AG04449 (cell line): ENCODE measurements at places on chromosomes 16 and 17.

- no peak for DNase-seq
Measured at GRCh38 chr17:63369233-63369632, 76.9 kb downstream of the CYB561 start.

GRCh38 chr17:27538156-27538955, 82.1 kb downstream of the KSR1 start:
- no peak for DNase-seq

- no peak for DNase-seq
Measured at GRCh38 chr17:78019367-78019975, 61.0 kb downstream of the TNRC6C start.

- DNase-seq = no peak
Measured at GRCh38 chr16:86681031-86681756, 102.8 kb downstream of the FOXL1 start.

GRCh38 chr17:6959700-6960099, 36.1 kb upstream of the ALOX12 start:
- DNase-seq = no peak

DNA sequence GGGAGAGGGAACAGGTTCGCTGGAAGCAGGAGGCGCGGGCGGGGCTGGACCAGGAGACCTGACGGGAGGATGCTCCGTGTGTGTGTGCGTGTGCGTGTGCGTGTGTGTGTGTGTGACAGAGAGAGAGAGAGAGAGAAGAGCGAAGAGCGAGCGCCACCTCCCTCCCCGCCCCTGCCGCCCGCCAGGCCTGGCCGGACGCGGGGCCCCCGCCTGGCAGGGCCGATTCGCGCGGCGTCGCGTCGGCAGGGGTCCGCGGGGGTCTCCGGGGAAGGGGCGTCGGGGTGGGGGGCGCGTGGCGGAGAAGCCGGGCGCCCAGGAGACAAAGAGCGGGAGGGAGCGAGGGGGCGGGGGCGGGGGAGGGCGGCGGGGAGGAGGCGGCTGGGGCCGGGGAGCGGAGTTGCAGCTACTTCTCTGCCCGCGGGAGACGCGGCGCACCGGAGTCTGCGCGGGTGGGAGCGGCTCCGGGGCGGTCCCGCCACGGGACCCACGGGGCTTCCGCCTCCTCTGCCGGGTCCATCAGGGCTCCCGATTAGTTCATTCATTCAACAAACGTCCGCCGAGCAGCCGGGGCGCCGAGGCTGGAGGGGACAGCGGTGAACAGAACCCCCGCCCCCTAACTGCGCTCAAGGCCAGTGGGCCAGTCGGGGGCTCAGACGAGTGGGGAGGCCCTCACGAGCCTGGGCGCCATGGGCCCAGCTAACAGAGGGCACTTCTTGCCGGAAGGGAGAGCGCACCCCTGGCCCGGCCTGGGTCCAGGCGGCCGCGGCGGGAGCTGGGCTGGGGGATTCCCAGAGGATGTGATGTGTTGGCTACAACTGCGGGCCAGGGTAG, at the start of gene SAMD14:
TSS of gene SAMD14 (minus strand) at position 433 of the 831 bp plus-strand sequence. CDS start 5,201 bp downstream, outside the sequence.
- no peak for DNase-seq

DNA sequence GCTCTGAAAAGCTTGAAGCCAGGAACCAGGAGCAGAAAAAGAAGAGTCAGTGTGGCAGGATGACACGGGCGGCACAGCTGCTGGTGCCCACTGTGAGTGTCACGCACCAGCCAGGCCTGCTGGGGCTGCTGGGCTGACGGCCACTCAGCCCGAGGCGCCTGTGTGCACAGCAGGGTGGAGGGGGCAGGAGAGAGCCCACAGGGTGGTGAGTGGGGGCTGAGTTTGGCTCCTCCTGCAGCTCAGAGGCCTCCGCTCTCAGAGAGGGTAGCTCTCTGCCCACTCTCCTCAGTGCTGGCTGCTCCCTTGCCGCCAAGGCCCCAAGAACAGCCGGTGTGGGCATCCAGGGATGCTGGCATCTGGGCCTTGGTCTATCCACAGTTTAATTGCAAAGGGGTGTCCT, 59.6 kb downstream of the GSG1L start:
- no peak for DNase-seq

- DNase-seq = peak; percentile 58
Measured at GRCh38 chr17:72465191-72466024, 344.6 kb downstream of the SOX9 start.

DNA sequence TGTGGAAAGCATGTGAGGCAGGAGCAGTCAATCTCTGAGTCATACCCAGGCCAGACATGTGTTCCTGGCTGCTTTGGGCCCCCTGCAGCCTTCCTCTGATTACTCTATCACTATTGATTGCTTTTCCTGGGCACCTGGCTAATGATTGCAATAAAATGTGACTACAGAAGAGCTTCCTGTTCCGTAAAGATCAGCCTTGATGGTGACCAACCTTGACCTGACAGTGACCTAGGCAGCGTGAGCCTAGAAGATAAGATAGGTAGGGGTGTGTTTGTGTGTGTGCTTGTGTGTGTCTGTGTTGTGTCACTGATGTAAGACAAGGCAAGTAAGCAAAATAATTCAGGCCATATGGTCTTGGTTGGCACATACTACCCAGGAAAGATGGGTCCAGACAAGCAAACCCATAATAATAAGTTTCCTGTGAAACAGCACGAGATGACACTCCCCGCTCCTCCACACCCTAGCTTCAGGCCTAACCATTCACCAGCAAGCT, 367.7 kb upstream of the CDH11 start:
- DNase-seq = no peak

DNA sequence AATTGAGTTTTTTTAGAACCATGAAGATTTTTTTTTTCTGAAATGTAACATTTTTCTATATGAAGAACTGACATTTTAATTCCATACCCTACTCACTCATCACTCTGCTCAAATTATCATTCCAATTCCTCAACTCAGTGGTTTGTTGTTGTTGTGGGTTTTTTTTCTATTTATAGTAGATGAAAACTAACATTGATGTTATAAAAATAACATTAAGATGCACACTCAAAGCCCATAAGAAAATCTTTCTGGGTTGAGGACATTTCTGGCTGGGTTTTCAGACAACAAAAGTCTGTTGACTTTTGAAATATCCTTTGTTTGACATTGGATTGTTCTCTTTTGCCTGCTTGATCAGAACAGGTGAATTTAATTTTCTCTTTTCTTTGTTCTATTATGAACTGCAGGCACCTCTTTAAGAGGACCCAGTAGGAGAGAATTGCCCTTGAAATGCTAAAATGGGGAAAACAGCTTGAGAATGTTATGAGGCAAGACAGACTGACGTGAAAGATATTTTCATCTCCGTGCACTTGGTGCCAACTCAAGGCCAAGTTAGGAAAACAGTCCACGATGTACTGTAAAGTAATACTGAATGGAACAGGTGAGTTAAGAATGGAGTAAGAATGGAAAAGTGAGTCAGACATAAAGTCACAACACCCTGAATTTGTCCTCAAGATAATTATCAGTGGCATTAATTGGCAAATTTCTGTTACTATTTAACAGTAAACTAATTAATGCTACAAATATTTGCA, 16.1 kb upstream of the ABCA5 start:
- no peak for DNase-seq

DNA sequence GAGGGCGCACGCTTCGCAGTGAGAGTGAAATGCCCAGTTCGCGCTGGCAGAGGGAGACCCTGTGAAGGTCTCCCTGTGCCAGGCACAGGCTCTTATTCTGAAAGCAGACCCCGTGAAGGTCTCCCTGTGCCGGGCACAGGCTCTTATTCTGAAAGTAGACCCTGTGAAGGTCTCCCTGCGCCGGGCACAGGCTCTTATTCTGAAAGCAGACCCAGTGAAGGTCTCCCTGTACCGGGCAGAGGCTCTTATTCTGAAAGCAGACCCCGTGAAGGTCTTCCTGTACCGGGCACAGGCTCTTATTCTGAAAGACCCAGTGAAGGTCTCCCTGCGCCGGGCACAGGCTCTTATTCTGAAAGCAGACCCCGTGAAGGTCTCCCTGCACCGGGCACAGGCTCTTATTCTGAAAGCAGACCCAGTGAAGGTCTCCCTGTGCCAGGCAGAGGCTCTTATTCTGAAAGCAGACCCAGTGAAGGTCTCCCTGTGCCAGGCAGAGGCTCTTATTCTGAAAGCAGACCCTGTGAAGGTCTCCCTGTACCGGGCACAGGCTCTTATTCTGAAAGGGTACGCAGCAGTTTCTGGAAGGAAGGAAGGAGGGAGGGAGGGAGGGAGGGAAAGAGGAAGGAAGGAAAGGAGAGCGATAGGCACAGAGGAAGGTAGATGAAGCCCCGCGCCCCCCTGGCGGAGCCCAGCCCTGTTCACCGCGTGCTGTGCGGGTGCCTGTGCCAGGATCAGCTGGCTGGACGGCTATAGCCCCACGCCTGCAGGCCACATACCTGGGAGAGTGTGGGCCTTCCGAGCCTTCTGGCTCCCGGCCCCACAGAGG, 55.3 kb downstream of the WDR45B start:
- no peak for DNase-seq

- no peak for DNase-seq
Measured at GRCh38 chr17:74206332-74206818, 2.9 kb downstream of the RPL38 start.

GRCh38 chr17:78981010-78981888, 1.5 kb upstream of the LGALS3BP start:
- DNase-seq = no peak

DNA sequence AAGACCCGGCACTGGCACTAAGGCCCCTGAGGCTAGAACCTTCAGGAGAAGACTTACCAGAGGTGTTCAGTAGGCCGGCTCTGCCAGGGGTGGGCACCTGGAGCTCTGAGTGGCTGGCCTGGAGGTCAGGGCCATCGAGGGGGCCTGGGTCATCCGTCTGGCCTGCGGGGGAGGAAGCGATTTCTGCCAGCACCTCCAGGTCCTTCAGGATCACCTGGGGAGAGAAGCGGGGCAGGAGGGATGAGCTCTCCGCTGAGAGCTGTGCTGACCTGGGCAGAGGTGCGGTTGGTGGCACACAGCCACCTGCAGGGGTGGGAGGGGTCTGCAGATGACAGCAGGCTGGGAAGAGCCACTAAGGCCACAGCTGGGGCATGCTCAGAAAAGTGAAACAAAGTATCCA, 56.6 kb downstream of the VAC14 start:
- no peak for DNase-seq

- DNase-seq = no peak
Measured at GRCh38 chr17:76297436-76297835, 10.6 kb downstream of the QRICH2 start.

DNA sequence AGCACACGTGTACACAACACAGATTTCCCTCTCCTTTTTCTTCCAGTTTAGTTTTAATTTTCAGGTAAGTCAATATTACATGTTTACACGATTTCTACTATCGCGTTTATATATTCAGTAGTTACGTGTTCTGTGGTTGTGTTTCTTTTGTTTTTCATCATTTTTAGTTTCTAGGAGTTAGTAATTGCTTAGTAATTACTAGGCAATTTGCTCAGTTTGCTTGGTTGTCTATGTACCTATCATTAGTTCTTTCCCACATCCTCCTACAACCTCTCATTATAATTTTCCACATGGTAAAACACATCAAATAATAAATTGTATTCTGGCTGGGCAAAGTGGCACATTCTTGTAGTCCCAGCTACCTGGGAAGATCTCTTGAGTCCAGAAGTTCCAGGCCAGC, 24.6 kb upstream of the GUCY2D start:
- DNase-seq = no peak

DNA sequence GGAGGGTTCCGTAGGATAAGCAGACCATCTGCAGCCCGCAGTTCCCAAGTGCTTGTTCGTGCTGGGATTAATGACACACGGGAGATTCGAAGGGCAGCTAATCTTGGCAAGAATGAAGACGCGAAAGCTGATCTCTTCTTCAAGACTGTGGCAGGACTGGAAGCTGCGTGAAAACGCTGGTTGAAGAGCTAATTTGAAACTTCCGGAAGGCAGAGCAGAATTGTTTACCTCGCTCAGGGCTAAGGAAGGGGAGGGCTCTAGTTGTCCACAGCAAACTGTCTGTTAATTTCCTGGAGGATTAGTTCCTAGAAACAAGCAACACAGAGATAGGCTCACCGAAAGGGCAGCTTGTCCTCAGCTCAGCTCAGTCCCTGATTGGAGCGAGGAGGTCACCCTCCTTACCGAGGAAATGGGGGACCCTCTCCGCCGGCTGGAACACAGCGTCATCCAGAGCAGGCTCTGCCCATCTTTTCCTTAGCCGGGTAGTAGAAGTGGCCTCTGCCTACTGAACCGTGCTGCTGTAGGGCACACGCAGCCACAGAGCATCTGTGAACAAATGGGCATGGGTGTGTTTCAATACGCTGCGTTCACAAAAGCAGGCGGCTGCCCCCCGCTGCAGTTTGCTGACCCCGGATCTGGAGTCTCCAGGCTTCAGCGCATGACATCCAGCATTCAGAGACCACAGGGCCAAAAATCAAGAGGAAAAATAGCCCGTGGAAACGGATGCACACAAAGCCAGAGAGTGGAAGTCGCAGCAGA, 16.7 kb upstream of the BAIAP2 start:
- no peak for DNase-seq

DNA sequence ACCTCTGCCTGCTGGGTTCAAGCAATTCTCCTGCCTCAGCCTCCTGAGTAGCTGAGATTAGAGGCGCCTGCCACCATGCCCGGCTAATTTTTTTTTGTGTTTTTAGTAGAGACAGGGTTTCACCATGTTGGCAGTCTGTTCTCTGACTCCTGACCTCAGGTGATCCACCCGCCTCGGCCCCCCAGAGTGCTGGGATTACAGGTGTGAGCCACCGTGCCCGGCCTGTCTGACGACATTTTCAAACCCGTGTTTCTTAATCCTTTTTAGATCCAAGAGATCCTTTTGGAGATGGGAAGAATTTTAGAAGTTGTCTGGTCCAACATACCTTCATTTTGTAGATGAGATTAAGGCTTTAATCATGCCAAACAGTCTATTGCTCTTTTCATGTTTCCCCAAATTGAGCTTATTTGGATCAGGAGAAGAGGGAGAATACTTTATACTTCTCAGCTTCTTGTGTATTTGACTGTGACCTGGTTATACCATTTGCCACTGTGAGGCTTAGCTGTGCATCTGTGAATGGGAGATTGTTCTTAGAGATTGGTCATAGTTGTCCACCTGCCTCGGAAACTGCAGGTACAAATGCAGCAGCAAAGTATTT, 25.8 kb downstream of the USP10 start:
- no peak for DNase-seq

GRCh38 chr17:62673614-62674362, 46.3 kb downstream of the MRC2 start:
- no peak for DNase-seq

- DNase-seq = no peak
Measured at GRCh38 chr17:18191236-18191667, 7.6 kb downstream of the ALKBH5 start.

GRCh38 chr17:58320570-58321323, 7.8 kb downstream of the TSPOAP1 start:
- no peak for DNase-seq

- no peak for DNase-seq
Measured at GRCh38 chr17:48003417-48004151, 32.7 kb downstream of the CDK5RAP3 start.

GRCh38 chr17:13230350-13231264, 212.8 kb upstream of the ELAC2 start:
- DNase-seq = no peak

- no peak for DNase-seq
Measured at GRCh38 chr17:19285213-19285900, 48.2 kb downstream of the EPN2 start.

DNA sequence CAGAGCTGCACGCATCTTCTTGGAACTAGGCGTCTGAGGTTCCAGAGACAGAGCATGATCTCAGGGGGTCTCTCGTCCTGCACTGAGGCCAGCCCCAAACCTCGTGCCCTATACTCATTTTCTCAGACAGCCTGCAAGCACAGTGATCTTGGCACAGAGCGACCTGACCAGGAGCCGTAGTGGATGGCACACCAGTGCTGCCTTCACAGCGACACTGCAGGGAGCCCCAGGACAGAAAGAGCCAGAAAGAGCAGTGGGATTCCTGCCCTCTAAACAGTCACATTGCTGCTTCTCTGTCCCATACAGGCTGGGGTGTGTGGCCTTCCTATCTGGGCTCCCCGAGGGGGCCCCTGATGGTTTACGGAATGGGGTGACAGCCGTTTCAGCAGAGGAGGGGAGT, 131.0 kb downstream of the RBFOX3 start:
- DNase-seq = no peak
